ENCODE measurements at places on chromosomes 12 and 14. TPM values are rescaled to one million over a fixed set of nuclear protein-coding genes. Genes with fewer than 3 reads are reported as not detected.

LRFN5 gene
- total RNA-seq, result 1.8 TPM

CHST11 gene
- total RNA-seq, result 12.0 TPM

RNF212B gene
- not detected for total RNA-seq

CFAP54 gene
- total RNA-seq, result 0.12 TPM

GOLT1B gene
- total RNA-seq, result 28.4 TPM

NR1H4 gene
- 0.12 TPM for total RNA-seq

TGM1 gene
- total RNA-seq, result 7.9 TPM

TEAD4 gene
- total RNA-seq, result 24.0 TPM

MGP gene
- 4,199 TPM for total RNA-seq

ATN1 gene
- 19.6 TPM for total RNA-seq

RNU4-1 gene
- under 0.01 TPM for total RNA-seq

CMA1 gene
- total RNA-seq, result not detected

ERG28 gene
- 14.1 TPM for total RNA-seq

GAS2L3 gene
- total RNA-seq, result 3.1 TPM

SELPLG gene
- total RNA-seq, result 2.6 TPM

PIANP gene
- not detected for total RNA-seq
